ENCODE measurements at places on chromosomes 16 and 17.

- no peak for DNase-seq
Measured at GRCh38 chr17:4313221-4314114, 49.7 kb upstream of the ANKFY1 start.

GRCh38 chr16:54652201-54652770 lies 278.4 kb upstream of the IRX5 start:
- DNase-seq = no peak

- DNase-seq = no peak
Measured at GRCh38 chr17:51995797-51996403, 162.6 kb downstream of the CA10 start.

- DNase-seq = no peak
Measured at GRCh38 chr16:1647856-1648255, 30.2 kb upstream of the JPT2 start.

GRCh38 chr16:81358860-81359259 lies 44.1 kb downstream of the GAN start:
- no peak for DNase-seq

GRCh38 chr16:57889522-57889921 lies 81.4 kb downstream of the CNGB1 start:
- DNase-seq = no peak

DNA sequence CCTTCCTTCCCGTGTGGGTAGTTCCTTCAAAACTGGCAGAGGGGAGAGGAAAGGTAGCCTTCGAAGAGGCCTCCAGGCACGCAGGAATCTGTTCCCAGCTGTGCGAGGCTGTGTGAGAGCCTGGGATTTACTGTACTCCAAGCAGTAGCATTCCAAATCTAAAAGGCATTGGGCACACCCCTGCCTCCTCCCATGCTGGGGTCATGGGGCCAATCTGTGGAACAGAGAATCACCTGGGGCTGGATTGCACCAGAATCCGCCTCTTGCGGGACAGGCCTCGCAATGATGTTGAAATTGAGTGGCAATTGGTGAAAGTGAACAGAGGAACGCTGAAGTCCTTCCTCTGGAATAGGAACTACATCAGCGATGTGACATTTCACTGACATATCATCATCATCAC lies 72.5 kb upstream of the IRX3 start:
- no peak for DNase-seq

GRCh38 chr17:70357190-70357589 lies 187.9 kb downstream of the KCNJ2 start:
- DNase-seq = peak; percentile 28

- DNase-seq = no peak
Measured at GRCh38 chr16:81337097-81337496, 22.3 kb downstream of the GAN start.

- DNase-seq = no peak
Measured at GRCh38 chr17:45935710-45936509, 41.6 kb downstream of the MAPT start.

GRCh38 chr16:24309258-24310142 lies 53.4 kb downstream of the CACNG3 start:
- peak; percentile 10 for DNase-seq

DNA sequence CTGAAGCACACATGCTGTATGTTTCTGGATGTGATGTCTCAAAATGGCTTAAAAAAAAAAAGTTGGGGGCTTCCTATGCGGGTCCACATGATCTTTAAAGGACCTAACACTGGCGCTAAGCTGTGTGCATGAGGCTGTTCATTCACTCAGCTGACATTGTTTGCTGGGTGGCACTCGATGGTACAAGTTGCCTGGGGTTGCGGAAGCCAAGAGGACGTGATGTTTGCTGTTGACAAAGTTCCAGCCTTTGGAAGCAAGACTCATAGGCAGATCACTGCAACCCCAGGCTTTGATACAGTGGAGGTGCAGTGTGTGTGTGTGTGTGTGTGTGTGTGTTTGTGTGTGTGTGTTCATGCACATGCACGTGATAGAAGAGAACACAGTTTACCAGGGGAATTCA lies 29.5 kb upstream of the DNAI2 start:
- DNase-seq = no peak

- DNase-seq = no peak
Measured at GRCh38 chr16:14649816-14650215, 17.1 kb downstream of the BFAR start.

DNA sequence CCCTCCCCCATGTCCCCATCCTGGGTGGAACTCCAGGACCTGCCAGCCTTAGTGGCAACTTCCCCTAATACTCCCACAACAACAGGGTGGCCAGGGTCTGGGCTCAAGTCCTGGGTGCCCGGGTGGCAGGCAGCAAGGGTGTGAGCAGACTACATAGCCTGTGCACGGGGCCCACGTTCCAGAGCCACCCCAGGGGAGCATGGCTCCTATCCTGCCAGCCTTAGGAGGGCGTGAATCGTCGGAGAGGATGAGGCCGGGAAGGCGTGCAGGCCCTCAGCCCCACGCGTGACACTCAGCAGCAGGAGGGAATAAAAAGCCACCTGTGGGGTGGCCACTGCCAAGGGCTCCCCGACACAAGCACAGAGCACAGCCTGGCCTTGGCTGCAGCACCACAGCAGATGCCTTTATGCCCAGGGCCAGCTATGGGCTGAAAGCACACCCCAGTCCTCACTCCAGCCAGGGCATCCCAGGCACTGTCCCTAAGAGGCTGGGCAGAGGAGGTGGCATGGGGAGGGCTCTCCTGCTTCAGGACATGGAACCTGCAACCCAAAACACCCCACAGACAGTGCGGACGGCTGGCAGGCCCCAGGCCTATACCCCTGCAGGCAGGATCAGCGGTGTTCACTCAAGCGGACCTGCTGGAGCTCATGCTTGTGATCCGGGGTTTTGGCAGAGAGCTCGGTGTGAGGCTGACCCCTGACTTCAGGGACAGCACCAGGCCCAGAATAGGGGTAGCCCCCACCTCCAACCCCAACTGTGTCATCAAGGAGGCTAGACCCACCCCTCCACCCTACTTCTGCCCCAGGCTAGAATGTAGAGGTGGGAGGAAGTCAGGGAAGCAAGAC lies 2.7 kb downstream of the BCAR1 start:
- no peak for DNase-seq

GRCh38 chr17:72102366-72102765 lies 18.5 kb upstream of the SOX9 start:
- DNase-seq = no peak

- DNase-seq = peak; percentile 67
Measured at GRCh38 chr17:68710035-68710780, 109.0 kb upstream of the FAM20A start.

DNA sequence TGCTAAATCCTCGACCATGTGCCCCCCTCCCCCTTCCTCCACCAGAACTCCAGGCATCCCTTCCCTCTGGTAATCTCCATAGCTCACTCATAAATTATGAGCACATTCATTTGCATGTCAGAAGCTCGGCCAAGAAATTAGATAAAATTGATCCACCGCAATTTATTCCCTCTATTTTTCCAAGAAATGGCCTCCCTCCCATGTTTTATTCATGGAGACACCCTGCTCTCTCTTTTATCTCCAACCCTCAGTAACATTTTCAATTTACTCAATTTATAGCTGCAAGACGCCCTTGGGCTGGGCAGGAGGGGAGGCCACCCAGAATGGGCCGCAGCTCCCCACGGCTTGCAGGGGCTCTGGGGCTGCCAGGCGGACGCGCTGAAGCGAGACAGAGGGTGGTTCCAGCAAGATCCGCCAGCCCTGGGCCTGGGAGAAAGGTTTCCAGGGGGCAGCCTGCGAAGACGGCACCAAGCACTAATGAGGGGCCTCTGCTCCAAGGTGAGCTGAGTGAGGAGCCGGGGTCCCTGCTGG lies 54.7 kb upstream of the ZNF423 start:
- no peak for DNase-seq

DNA sequence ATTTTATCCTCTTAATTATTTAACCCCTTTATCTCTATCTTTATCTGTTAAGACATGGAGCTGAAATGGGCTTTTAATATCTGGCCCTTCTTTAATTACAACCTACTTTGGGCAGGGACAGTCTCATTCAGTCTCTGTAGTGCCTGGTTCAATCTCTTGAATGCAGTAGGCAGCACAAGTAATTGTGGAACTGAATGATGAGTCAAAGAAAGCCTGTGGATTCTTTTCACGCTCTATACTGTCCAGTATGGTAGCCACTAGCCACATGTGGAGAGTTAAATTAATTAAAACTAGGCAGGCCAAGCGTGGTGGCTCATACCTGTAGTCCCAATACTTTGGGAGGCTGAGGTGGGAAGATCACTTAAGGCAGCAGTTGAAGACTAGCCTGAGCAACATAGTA lies 9.3 kb downstream of the BPTF start:
- no peak for DNase-seq

DNA sequence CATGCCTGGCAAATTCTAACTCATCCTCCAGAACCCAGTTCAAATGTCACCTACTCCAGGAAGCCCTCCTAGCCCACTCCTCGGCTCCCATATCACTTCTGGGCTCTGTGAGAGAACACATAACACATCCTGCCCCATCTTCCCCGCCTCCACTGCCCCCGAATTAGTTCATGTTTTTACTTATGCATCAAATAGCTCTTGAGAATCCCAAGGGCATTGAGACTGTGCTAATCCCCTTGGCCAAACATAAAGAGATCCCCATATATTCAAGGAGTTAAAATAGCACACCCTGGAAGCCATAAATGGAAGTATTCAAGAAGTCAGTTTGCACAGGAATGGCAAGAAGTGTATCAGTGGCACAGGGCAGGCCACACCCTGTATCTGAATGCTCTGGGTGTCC lies 2.0 kb upstream of the CREBBP start:
- DNase-seq = no peak

- peak; percentile 66 for DNase-seq
Measured at GRCh38 chr17:18257982-18258355, 569 bp downstream of the FLII start.

DNA sequence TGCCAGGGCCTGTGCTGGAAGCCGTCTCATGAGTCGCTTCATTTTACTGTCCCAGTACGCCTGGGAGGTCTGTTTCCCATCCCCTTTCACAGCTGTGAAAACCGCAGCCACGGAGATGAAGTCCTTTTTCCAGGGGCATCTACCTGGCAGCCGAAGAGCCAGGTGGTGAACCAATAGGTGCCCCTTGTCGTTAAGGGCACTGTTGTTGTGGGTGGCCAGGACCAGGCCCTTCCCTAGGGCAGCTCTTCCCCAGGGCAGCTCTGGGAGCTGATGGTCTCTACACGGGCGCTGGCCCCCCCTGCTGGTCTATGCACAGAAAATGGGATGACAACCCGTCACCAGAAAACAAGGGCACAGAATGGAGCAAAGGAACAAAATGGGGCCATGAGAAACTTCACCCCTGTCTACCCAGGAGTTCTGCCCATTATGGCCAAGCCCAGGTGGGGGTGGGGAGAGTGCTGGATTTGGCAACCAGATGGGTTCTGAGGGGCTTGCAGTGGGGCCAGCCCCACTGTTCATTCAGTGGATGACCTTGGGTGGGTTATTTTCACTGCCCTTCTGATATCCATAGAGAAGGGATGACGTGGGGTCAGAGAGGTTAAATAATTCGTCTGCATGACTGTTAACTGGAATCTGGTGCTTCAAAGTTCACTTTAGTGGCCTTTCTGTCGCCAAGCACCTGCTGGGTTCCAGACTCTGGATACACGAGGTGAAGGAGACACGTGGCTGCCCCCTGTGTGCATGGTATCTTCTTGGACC lies 11.5 kb downstream of the RMI2 start:
- peak; percentile 60 for DNase-seq

GRCh38 chr17:56994009-56994792 lies 16.3 kb downstream of the SCPEP1 start:
- DNase-seq = peak; percentile 14

DNA sequence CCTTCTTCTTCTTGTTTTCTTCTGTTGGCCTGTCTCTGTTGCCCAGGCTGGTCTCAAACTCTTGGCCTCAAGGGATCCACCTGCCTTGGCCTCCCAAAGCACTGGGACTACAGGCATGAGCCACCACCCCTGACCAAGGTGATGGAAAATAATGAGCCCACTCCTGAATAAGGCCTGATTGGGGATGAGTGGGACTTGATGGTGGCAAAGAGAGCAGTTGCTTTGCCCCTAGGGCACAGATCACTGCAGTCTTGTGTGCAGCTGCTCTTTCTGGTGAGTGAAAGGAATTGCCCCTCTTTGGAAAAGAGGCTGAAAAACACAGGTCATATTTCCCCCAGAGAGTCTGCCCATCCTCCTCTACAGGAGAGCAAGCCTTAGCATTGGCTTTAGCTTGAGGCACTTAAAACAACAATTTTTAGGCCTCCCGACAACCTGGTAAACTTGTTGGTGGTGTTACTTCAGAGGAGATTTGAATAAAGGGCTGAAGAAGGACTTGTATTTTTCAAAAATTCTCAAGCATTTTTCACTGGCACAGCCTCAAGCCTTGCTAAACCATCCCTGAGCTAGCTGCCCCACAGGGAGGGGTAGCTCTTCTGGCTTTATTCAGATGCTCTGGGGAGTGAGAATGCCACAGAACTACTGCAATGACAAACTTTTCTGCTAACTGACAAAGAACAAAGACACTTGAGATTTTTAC lies 6.1 kb upstream of the PDP2 start:
- DNase-seq = peak; percentile 67

DNA sequence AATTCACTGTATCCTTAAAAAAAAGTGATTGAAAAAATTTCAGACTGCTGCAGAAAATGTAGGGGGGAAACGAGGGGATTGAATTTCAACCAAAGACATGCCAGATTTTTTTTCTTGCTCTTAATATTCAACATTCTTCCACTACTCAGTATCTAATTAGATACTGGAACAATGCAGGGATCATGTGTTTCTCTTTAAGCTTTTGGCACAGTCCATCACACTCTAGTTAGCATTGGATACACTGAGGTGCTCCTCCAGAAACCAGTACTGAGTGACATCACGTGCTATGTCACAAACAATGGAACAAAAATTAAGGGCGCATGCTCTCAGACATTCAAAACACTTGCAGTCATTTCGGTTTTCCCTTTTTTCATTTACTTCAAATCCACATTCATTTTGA lies 298.6 kb upstream of the PSMD7 start:
- no peak for DNase-seq

GRCh38 chr17:42050393-42051012 lies at the start of gene C17orf113:
Gene C17orf113 (minus strand): TSS chr17:42050601. CDS start chr17:42043376, 7,225 bp downstream.
- no peak for DNase-seq

GRCh38 chr17:38701504-38702165 lies 3.4 kb upstream of the MLLT6 start:
- peak; percentile 32 for DNase-seq

- no peak for DNase-seq
Measured at GRCh38 chr16:51773071-51773890, 622.2 kb upstream of the SALL1 start.

GRCh38 chr17:61002316-61002736 lies 324.7 kb downstream of the BCAS3 start:
- DNase-seq = peak; percentile 63

GRCh38 chr16:68960910-68961309 lies 117.6 kb downstream of the TANGO6 start:
- no peak for DNase-seq

DNA sequence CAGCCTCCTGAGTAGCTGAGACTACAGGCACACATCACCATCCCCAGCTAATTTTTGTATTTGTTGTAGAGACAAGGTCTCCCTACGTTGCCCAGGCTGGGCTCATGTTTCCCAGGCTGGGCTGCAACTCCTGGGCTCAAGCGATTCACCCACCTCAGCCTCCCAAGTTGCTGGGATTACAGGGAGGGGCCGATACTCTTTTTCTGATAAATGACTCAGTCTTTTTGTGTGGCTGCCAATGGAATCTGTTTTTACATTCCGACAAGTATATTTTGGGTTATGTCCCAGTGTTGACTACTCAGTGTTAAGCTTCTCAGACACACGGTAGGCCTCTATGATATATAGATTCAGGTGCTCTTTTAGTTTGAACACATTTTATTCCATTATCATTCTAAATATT lies 58.1 kb downstream of the SLFN11 start:
- peak; percentile 84 for DNase-seq

All from astrocyte of the spinal cord (primary cell).